ENCODE measurements at places on chromosomes 4 and X.

GRCh38 chr4:75037252-75037651, 104.3 kb downstream of the PARM1 start:
- DNase-seq, result no peak

DNA sequence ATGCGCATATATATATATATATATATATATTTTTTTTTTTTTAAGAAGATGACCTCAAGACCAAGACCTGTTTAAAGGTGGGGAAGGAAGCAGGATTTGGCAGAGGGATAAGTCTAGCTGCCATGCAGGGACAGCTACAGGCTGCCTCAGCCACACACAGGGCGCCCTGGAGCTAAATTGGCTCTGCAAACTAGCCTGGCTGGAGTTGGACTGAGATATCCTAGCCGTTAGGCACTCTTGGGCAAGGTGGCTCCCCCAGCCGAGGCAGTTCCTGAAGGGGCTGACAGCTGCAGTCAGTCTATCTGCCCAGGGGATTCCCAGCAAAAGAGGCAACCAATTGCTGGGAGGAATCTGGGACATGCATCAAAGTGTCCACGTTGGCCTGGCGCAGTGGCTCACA, 21.9 kb downstream of the TRIML1 start:
- no peak for DNase-seq

- no peak for DNase-seq
Observed at GRCh38 chr4:143359644-143360193, 23.0 kb downstream of the GAB1 start.

- no peak for DNase-seq
Observed at GRCh38 chrX:581720-582298, 48.8 kb upstream of the SHOX start.

DNA sequence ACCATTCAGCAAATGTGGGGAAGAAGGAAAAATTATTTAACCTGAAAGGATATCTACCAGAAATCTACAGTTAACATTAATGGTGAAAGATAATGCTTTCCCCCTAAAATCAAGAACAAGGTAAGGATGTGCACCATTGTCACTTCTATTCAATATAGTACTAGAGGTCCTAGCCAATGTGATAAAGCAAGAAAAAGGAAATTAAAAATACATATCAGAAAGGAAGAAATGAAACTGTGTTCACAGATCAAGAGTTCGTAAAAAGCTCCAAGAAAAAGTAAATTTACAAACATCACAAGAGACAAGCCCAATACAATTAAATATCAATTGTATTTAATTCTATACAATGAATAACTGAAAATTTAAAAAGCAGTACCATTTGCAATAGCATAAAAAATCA, 57.6 kb downstream of the CNOT6L start:
- DNase-seq, result no peak

DNA sequence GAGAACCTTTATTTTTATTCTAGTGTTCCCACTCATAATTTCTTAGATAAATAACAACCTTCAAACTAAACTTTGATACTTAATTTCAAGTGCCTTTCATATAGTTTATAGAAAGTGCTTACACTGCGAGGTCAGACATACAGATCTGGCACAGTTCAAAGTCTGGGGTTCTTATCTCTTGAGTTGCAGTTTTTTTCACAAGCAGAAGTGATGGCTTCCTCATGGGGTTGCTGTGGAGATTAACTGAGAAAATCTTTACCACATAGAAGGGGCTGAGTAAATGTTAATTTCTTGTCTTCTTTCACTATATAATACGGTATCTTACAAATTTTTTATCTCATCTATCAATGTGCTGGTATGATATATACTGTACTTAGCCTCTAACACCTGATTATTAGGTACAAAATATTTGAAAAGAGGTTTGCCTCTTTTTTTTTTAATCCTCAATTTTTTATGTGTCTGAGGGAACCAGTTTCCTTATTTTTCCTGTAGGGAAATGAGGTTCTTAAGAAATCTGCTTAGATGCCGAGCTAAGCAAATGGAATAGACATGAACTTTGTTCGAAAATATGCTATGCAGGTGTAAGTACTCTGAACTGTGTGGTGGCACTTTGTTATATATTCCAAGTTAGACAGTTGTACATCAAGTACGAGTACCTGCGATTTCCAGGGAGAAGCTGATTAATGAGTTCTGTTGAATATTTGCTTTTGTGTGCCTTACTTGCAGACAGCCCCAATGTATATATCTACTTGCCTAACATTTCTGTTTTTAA, 3.3 kb downstream of the ING2 start:
- no peak for DNase-seq

DNA sequence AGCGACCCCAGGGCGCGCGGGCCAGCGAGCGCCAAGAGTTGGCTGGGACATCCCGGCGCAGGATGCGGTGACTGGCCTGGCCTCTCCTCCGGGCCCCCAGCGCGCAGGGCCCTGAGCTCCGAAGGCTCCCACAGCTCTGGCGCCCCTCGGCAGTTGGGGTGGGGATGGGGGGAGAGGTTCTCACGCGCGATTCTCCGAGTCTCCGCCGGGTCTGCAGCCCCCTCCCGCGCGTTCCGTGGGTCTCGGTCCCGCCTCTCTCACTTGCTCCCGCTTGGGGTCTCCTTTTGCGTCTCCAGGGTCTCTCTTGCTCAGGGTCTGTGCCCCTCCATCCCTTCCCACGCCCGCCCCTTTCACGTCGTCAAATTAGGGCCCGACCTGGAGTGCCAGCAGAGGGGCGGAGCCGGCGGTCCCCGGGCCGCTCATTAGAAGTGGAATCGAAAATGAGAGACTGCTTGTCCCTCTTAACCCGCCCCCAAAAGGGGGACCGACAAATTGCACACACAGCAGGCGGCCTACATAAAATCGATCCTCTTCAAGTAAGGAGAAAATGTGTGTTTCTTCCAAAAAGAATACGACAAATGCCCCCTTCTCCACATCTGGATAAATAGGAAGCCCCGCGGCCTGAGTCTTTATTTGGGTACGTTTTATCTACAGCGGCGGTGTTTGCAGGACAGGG, 877 bp upstream of the NKX1-1 start:
- no peak for DNase-seq

GRCh38 chrX:49102190-49102589, 21.3 kb downstream of the GPKOW start:
- DNase-seq, result no peak

DNA sequence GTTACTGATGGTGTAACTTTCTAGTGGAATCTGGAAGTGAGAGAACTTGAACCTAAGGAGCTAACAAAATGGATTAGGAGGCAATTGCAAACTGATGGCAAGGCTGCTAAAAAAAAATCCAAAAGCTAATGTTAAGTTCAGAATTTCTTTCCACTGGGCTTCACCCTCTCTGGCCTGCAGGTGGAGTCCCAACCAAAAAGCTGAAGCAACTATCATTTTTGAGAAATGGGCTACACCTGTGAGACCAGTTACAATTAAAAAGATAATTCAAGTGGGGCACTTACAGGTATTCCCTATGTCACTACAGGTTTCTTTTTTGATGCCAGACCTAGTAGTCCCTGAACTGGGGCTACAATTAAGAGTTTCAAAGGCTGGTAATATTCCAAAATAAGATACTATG, 142.1 kb upstream of the FTHL17 start:
- DNase-seq, result no peak

DNA sequence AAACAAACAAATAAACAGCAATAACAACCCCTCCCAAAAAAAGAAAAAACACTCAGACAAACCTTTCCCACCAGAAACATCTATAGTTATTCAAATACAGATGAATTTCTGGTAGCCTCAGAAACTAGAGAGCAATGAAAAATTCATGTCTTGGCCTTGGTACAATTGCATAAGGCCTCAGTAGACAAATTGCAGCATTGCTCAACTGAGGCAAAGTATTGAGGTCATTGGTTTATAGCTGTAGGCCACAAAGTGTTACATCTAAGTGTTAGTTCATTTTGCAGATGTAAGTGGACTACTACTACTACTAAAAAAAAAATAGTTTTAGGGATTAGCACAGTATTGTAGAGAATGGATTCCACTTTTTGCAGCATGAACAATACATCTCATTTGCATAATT, 2268.3 kb downstream of the ARAP2 start:
- DNase-seq, result no peak

GRCh38 chrX:37407736-37408135, 58.6 kb downstream of the PRRG1 start:
- DNase-seq, result no peak

DNA sequence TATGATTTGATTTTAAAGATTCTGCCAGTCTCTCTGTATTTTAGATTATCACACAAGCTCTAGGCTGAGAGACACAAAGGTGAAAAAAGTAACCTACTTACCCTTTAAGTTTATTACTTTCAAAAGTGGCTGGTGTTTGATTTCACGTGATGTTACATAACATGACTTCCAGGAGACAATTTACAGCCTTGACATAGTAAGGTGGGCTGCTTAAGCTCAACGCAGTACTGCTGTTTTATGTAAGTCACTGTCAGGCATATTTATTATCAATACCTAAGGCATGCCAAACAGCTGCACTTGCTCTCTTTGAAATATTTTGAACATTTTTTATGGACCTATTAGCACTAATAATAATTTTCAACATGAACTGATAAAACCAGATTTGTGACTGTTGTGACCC, 451.5 kb upstream of the FAM241A start:
- no peak for DNase-seq

GRCh38 chr4:171983935-171984805, 171.0 kb downstream of the GALNTL6 start:
- DNase-seq, result no peak

DNA sequence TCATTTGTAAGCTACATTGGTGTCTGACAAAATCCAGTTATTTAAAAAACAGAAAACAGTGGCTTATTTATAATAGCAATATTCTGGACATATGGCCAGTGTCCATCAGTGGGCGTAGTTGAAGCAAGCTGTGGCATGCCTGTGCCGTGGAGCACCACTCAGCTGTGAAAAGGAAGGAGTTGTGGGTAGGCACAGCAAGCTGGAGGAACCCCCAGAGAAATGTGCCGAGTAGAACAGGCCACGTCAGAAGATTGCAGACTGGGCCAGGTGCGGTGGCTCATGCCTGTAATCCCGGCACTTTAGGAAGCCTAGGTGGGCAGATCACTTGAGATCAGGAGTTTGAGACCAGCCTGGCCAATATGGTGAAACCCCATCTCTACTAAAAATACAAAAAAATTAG, 102.4 kb downstream of the GPR143 start:
- no peak for DNase-seq

- DNase-seq, result no peak
Observed at GRCh38 chr4:144575181-144575580, 70.8 kb upstream of the HHIP start.

DNA sequence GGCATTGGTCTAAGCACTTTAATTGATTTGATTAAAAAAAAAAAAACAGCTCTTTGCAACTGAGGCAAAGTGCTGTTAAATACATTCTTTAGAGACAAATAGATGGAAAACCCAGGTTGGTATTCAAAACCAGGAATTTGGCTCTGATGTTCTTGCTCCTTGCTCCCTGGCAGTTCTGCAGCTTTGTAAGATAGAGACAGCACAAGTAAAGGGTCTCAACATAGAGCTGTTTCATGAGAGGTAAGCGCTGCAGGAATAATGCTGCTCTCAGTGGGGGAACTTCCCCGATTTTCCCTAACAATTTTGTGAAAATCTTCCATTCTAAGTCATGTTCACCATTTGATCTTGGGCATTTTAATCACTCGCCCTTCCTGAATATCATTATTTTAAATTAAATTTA, 479.5 kb upstream of the HS3ST1 start:
- DNase-seq, result no peak

- DNase-seq, result no peak
Observed at GRCh38 chr4:61559396-61559795, 359.3 kb downstream of the ADGRL3 start.

- no peak for DNase-seq
Observed at GRCh38 chr4:157143369-157143768, 67.4 kb downstream of the GLRB start.

GRCh38 chr4:153741541-153741940, 18.3 kb downstream of the RNF175 start:
- DNase-seq, result no peak

DNA sequence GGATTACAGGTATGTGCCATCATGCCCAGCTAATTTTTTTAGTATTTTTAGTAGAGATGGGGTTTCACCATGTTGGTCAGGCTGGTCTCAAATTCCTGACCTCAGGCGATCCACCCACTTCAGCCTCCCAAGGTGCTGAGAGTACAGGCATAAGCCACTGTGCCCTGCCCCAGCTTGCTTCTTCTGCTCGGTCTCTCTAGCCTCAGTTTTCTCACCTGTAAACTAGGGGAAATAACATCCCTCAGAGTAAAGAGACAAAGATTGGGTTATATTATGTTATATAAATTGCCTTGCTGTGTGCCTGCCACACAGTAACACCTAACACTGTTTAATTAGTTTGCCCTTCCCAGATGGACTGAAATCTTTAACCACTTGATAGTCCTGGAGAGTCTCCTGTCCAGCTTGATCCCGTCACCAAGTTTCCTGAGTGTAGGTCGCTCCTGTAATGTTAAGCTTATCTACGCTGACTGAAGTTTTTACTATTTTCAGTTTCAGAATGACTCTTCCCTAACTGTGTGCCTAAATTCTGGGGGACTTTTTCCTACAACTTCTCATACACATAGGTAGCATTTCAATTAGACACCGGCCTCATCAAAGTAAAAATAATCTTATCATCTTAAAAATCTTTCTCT, 412.7 kb upstream of the TENM3 start:
- no peak for DNase-seq

GRCh38 chr4:182608525-182608924, 308.7 kb downstream of the DCTD start:
- DNase-seq, result no peak

- no peak for DNase-seq
Observed at GRCh38 chrX:12974305-12974795, 560 bp upstream of the TMSB4X start.

DNA sequence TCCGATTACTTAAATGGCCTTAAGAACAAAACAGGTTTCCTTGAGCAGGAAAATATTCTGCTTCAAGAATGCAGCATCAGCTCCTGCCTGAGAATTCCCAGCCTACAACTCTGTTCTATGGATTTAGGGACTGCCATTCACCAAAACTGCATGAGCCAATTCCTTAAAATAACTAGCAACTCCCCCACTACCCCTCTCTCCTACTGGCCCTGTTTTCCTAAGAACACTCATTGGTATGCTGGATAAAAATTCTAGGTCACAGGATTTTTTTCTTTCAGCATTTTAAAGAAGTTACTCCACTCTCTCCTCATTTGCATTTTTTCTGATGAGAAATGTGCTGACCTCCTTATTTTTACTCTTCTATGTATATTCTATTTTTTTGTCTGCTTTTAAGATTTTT, 347.1 kb downstream of the IDS start:
- no peak for DNase-seq

GRCh38 chr4:40195182-40196177, 1.4 kb upstream of the RHOH start:
- DNase-seq, result no peak

- DNase-seq, result no peak
Observed at GRCh38 chr4:336893-337142, 796 bp upstream of the ZNF141 start.

GRCh38 chr4:64584981-64585557, 175.8 kb upstream of the TECRL start:
- no peak for DNase-seq

- no peak for DNase-seq
Observed at GRCh38 chr4:76856243-76857073, 41.5 kb downstream of the SOWAHB start.
